ENCODE measurements at places on chromosomes 6 and 20. TPM values are rescaled to one million over a fixed set of nuclear protein-coding genes. Genes with fewer than 3 reads are reported as not detected.

Gene PPARD
- 38.1 TPM for total RNA-seq

Gene CBFA2T2
- 23.8 TPM for total RNA-seq

Gene SAMD5
- 11.8 TPM for total RNA-seq

Gene DPPA5
- not detected for total RNA-seq

Gene CST1
- not detected for total RNA-seq

Gene TBPL1
- total RNA-seq: 29.0 TPM

Gene LST1
- total RNA-seq: 9.2 TPM

Gene SLC22A3
- total RNA-seq: 2.5 TPM

Gene LPIN3
- 65.3 TPM for total RNA-seq

Gene COL19A1
- total RNA-seq: 0.56 TPM

Gene PLA2G7
- total RNA-seq: 1.2 TPM

Gene ANGPT4
- total RNA-seq: not detected

Gene ENPP5
- total RNA-seq: 3.6 TPM

Gene CYP39A1
- 4.3 TPM for total RNA-seq

Gene KCNQ2
- 0.19 TPM for total RNA-seq

Gene LINC00237
- not detected for total RNA-seq

Gene TPD52L1
- total RNA-seq: 15.5 TPM

Gene AIF1
- 5.0 TPM for total RNA-seq

Gene UBD
- 10.3 TPM for total RNA-seq
